ENCODE measurements at places on chromosomes 2 and 18. TPM values are rescaled to one million over a fixed set of nuclear protein-coding genes. Genes with fewer than 3 reads are reported as not detected.

- no peak for DNase-seq
Measured at GRCh38 chr2:11748861-11749645, 2.6 kb downstream of the LPIN1 start.

- DNase-seq: peak; percentile 92
Measured at GRCh38 chr18:45169610-45170009, 445.7 kb upstream of the SLC14A2 start.

GRCh38 chr2:96146153-96146880 lies 1.1 kb upstream of the DUSP2 start:
- no peak for DNase-seq

- DNase-seq: no peak
Measured at GRCh38 chr2:100880730-100881129, 60.8 kb downstream of the NPAS2 start.

- DNase-seq: no peak
Measured at GRCh38 chr18:3041843-3042242, 28.9 kb upstream of the LPIN2 start.

GRCh38 chr2:41735006-41735405 lies 312.8 kb upstream of the PKDCC start:
- DNase-seq: no peak

- DNase-seq: no peak
Measured at GRCh38 chr2:161131074-161131680, 29.1 kb upstream of the TANK start.

- DNase-seq: peak; percentile 55
Measured at GRCh38 chr18:58863539-58864145, 1.0 kb upstream of the ZNF532 start.

RAD51AP2 gene
- under 0.01 TPM for total RNA-seq

GALNT14 gene
- total RNA-seq: under 0.01 TPM

All from fibroblast of villous mesenchyme (primary cell).